ENCODE measurements at places on chromosomes 2 and 18.

- no peak for DNase-seq
Observed at GRCh38 chr2:65129286-65129825, 550 bp downstream of the RAB1A start.

- DNase-seq = no peak
Observed at GRCh38 chr2:179532863-179533278, 268.2 kb upstream of the SESTD1 start.

- DNase-seq = peak; percentile 24
Observed at GRCh38 chr2:108612514-108613183, 78.4 kb downstream of the LIMS1 start.

GRCh38 chr2:240250985-240251847 is 110.8 kb upstream of the OTOS start:
- DNase-seq = no peak

DNA sequence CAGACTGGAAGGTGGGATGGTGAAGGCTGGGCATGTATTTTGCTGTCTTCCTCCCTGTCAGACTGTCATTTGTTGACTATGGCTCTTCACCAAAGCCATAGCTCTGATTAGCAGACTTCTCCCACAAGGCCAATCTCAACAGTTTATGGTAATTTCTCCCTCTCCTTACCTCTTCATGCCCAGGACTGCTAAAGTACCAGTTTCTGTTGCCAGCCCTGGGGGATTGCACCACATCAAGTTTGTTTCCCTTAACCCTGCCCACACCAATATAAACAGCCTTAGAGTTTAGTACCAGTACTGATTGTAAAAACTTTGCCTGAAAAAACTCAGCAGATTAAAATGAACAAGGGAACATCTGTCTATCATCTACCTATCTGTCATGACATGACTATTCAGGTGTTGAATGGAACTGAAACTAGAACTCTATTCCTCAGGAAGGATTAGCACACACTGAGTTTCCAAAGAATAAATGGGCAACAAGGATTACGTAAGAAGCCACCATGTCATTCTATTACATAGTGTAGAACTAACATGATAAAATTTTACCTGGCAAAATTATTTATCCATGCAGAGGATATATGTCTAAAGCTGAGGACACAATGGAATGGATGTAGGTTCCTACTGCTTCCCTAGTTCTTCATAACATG is 13.7 kb downstream of the FEZ2 start:
- no peak for DNase-seq

DNA sequence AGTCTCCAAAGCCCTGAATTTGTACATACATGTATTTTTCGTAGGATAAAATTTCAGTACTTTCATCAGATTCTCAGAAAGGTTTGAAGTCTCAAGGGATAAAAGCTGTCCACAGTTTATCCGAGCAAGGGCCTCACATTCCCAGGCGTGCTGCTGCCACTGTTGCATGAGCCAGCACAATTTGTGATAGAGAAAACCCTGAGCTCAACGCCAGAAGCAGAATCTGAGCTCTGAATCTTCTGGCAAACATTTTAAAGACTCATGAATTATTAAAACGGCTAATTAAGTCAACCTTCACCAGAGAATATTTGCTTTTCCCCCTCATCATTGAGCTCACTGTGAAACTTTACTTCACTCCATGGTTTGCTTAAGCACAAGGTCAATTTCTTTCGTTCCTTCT is 38.5 kb upstream of the STPG4 start:
- no peak for DNase-seq

DNA sequence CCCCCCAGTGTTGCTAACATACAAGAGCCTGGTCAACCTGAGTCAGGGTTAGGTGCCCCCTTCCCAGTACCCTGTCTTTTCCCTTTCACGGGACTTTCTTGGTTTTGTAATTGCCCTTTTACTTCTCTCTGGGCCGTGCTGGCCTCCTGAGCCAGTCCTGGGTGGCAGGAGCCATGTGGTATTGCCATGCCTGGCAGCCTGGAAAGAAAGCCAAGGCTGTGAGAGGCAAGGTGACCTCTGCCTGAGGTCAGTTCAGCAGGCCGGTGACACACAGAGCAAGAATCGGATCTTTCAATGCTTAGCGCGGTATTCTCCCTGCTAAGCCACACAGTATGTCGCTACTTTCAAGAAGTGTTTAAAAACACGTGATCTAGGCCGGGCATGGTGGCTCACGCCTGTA is 52.3 kb downstream of the C18orf63 start:
- DNase-seq = no peak

- no peak for DNase-seq
Observed at GRCh38 chr18:42106784-42107183, 151.8 kb downstream of the PIK3C3 start.

GRCh38 chr2:241673189-241673663 is 13.4 kb downstream of the DTYMK start:
- no peak for DNase-seq

- no peak for DNase-seq
Observed at GRCh38 chr2:219171231-219171651, 1.4 kb upstream of the SLC23A3 start.

- DNase-seq = no peak
Observed at GRCh38 chr2:144519934-144520731, at the start of gene ZEB2. TSS of gene ZEB2 (minus strand) at chr2:144520119. CDS start at chr2:144517350, 2,769 bp downstream.

DNA sequence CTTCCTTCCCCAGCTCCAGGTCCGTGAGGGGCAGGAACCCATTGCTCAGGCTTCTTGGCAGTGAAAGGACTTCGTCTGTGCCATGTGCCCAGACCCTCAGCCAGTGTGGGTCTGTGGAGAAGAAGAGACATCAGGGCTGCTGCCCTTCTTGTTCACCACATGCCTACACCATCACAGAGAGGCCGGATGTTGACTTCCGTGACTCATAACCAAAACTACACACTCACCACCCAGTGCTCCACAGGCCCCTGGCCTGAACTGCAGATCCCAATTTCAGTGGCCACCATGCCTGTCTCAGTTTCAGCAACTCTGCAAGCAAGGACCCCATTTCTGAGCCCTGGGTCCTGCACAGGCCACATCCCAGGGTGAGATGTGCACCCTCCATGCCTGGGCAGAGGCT is 332.6 kb upstream of the SALL3 start:
- DNase-seq = no peak

DNA sequence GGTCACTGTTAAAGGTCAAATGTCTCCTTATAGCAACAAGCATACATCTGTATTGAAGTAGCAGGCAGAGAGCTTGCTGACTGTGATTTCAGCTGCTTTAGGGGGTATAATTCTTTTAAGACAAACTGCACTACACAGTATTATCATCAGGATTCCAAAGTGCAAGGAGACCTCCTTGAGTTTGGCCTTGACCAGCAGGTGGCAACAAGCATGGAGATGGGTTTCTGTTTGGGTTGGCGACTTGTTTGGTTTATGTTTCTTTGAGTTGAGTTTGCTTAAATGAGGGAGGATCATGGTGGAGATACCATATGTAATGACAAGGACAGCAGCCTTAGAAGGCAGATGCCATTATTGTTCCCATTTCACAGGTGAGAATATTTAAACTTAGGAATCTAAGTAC is 681.0 kb upstream of the ID2 start:
- no peak for DNase-seq

- no peak for DNase-seq
Observed at GRCh38 chr2:2324119-2324518, 7.0 kb downstream of the MYT1L start.

GRCh38 chr18:79241755-79242154 is 154.0 kb upstream of the NFATC1 start:
- DNase-seq = no peak

- no peak for DNase-seq
Observed at GRCh38 chr2:236858661-236859060, 227.0 kb upstream of the COPS8 start.

DNA sequence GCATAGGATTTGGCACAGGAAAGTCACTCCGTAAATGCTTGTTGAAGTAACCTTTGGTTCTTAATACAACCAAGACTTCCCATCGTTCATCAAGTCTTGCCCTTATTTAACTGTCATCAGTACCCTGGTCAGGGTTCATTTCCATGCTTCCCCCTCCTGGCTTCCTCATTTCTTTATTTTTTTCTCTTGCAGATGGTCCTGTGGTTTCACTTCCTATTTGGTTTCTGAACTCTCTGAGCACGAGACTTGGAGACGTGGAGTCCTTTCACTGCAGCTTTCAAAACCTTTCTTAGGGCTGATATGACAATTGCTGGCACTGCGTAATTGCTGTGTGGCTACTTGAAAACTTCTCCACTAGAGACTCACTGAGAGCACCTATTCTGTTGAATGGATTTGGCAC is 59.9 kb upstream of the PID1 start:
- no peak for DNase-seq

- no peak for DNase-seq
Observed at GRCh38 chr2:101410746-101411145, 23.4 kb upstream of the CREG2 start.

DNA sequence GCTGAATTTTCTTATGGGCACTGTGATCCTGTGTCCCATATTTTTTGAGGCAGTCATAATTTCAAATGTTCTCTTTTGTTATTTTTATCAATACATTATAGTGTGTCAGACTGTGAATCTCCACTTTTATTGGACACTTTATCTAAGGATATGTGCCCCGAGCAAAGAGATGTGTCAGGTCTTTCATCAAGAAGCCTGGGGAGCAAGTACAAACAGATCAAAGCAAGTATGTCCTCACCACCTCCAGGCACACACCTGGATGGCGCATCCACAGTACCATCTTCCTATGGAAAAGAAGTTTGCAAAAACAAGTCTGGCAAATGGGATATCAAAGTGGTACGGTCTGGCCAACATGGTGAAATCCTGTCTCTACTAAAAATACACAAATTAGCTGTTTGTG is 81.0 kb upstream of the ZNF236 start:
- no peak for DNase-seq

DNA sequence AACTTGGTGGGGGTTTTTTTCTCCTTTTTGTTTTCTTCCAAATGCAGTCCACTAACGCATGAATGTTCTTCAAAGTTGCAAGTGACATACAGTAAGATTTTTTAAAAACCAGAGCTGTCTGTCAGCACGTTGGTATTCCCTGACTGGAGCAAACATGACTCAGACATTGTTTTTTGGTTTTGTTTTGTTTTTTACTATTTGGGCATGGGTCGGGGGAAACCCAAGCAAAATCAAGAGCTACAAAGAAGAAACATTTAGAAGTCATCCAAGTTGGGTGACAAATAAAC is 726 bp upstream of the CCDC88A start:
- no peak for DNase-seq

DNA sequence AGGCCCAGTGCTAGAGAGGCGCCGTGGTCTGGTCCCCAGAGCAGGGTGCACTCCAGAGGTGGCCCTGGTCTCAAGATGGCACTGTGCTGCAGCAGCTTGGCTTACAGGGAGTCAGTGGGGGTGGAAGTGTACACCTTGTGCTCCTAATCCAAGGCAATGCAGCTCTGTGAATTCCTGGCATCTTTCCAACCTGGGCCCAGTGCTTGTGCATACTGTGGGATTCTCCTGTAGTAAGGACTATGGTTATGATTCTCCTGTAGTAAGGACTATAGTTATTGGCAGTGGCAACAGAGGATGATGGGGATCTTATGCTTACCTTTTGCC is 616.7 kb upstream of the REG3G start:
- DNase-seq = no peak

DNA sequence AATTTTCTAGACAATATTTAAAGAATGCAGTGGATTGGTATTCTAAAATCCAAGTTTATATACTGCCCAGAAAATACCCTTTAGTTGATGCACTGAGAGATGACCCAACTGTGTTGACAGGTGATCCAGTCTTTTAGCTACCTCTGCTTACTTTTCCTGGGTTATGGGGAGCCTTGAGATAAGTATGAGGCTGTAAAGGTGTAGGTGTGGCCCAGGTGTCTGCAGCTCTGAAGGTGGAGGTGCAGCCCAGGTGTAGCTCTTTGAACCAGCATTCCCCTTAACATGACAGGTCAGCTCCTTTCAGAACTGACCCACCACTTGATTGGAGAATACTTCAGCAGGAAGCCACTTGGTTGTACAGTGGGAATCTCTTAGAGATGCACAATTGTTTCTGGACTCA is 62.3 kb upstream of the ACSL3 start:
- DNase-seq = no peak

DNA sequence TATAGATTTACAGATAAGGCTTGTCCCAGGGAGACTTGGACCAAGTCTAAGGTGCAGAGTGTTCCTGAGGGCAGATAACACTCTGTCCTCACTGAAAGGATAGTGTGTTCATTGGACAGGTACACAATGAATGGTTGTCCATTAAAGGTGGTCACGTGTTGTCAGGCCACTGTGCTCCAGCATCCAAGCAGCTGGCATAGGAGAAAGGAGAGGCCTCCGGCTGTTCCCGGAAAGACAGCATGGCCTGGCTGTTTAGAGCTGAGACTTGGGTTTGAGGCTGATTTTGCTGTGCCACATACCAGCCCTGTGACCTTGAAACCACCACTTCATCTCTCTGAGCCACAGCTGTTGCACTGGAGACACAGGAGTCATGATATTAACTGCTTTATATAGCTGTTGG is 19.6 kb upstream of the SULT1C3 start:
- no peak for DNase-seq

GRCh38 chr2:69168144-69168813 is 155.3 kb downstream of the ANTXR1 start:
- DNase-seq = no peak

DNA sequence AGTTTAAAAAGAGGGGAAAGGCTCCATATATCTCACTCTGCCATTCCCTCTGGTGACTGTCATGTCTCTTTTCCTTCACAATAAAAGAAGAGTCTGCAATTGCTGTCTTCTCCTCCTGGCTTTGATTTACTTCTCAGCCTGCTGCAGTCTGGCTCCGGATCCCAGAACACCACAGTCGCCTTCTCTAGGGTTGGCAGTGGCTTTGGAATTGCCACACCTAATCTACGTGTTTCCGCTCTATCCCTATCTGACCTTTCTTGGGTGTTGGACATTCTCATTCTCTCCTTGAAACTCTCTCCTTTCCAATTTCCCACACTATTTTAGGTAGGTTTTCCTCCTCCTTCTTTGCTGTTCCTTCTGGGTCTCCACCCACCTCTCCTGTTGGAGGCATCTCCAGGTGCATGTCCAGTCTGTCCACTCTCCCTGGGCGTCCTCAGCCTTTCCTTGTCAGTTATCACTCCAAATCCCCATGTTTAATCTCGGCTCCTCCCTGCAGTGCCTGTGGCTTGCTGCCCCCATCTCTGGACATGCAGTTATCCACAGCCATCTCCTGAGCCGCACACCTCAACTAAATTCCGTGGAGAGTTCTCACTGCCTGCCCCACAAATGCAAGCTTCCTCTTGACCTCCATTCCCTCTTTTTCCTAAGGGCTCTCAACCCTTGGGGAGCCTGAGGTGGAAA is 112.8 kb downstream of the KCTD1 start:
- no peak for DNase-seq

GRCh38 chr2:44325897-44326296 is 35.4 kb downstream of the PREPL start:
- DNase-seq = no peak

GRCh38 chr2:175008801-175009495 is 3.8 kb upstream of the CHN1 start:
- no peak for DNase-seq

DNA sequence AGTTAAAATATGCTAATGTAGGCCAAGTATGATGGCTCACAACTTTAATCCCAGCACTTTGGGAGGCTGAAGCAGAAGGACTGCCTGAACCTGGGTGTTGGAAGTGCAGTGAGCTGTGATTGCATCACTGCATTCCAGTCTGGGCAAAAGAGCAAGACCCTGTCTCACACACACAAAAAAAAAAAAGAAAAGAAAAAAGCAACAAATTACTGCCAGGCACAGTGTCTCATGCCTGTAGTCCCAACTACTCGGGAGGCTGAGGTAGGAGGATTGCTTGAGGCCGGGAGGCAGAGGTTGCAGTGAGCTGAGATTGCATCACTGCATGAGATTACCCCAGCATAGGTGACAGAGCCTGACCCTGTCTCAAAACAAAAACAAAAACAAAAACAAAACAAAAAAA is 110.6 kb downstream of the PRELID3A start:
- no peak for DNase-seq
